ENCODE measurements at places on chromosomes 7 and 10.

DNA sequence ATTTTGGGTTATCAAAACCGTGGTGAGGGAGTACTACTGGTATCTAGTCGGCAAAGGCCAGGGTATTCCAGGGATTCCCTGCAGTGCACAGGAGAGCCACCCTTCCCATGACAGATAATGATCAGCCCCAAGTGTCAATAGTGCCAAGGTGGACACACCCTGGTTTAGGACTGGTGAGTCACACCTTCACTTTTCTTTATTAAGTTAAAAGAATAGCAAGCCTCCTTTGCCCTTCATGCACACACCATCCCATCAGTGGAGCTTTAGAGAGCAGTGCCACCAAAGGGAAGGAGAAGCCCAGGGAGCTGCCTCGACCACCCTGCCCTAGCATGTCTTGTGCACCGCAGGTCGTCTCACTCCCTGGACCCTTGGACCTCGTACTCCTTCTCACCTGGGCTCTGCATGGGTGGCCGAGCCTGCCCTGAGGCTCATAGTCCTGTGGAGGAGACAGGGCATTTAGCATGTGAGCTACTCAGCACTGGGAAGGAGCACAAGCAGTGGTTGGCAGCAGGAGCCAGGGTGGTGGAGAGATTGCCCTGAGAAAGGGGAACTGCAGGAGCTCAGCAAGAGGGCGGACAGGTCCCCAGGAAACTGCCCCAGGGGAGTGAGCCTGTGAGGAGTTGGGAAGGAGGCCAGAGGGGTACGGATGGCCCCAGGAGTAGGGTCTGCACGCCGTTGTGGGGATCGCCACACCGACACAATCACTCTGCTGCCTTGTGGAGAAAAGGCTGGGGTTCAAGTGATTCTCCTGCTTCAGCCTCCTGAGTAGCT, 17.4 kb downstream of the UBE2D4 start:
- no peak for DNase-seq

- no peak for DNase-seq
Measured at GRCh38 chr7:154577141-154577873, 425.6 kb downstream of the PAXIP1 start.

GRCh38 chr10:132724446-132724845, 61.5 kb downstream of the NKX6-2 start:
- no peak for DNase-seq

- DNase-seq = no peak
Measured at GRCh38 chr10:20492447-20492846, 404.7 kb downstream of the NEBL start.

DNA sequence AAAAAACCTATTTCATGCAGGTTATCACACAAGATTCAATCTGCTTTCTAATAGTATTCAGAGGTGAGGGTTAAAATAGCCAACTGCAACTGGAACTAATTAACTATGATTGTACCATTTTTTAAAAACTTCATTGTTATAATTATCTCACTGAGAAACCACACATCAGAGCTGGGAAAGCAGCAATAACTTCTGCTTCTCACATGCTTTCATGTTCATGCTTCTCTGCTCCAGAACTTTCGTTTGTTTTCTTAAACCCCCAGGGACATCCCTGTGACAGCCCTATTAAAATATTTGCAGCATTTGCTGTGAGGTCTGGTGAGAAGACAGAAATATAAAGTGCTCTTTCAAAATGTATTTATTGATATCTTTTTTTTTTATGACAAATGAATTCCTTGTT, 389.0 kb upstream of the SORCS1 start:
- DNase-seq = no peak

GRCh38 chr10:130136226-130137089, at the start of gene GLRX3:
Gene GLRX3, plus strand, starts transcription at chr10:130136391. Its CDS starts 30 bp downstream, at chr10:130136421.
- DNase-seq = peak; percentile 77

GRCh38 chr7:138887872-138888656, 90.1 kb upstream of the ATP6V0A4 start:
- no peak for DNase-seq

DNA sequence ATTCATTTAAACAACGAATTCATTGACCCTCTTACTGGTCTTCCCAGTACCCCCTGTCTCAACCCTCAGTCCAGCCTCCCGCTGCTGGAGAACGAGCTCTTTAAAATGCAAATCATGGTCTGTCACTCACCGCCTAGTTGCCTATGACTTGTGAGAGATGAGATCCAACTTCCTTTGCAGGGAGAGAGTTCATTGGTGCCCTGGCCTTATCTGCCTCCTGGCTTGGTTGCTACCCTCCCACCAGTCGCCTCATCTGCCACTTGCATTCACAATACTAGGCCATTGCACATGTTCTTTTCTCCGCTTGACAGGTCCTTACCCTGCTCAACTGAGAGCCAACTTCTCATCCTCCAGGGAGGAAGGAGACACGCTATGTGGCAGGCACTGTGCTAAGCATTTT, 54.0 kb upstream of the MXI1 start:
- no peak for DNase-seq

DNA sequence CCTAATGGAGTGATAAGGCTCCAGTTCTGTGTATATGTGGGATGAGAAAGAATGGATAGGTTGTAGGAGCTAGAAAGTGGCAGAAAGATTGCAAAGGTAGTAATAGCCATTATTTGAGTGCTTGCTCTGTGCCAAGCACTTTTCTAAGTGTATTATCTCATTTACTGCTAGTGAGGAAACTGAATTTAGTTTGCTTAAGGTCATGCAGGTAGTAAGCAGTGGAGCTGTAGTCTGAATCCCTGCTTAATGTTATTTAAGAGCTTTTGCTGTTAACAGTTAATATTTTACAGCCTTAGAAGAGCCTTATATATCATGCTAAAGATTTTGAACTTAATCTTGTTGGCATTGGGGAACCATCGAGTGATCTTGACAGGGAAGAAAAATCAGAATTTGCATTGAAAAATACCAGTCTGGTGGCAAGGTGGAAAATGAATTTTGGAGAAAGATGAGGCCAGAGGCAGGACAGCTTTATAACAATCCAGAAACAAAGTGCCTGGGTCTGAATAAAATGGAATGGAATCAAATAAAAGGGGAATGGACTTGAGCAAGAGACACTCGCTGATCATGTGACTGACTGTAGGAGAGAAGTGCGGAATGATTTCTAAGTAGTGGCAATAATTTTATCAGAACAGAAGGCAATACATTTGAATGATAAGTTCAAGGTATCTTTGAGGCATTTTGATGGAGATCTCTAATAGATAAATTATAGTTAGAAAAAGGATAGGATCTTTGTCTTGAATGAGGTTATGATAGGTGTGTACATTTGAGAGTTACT, 15.2 kb downstream of the CAPZA2 start:
- DNase-seq = no peak

DNA sequence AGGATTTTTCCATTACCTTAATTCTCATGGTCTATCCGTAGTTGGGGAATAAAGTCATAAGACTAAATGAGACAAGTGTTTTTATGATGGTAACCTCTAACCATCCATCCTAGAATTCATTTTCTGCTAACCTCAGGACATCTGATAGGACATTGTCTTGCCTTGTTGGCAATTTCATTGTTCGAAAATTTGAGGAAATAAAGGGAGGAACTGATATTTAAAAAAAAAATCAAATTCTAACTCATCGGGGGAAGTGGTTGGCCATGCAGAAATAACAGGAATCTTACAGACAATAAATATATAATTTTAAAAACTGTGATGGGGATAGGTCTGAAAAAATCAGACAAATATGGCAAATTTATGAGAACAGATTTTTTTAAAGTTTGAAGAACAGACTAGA, 21.7 kb upstream of the RHOBTB1 start:
- DNase-seq = no peak

- DNase-seq = peak; percentile 4
Measured at GRCh38 chr10:55746002-55746401, 615.1 kb downstream of the ZWINT start.

DNA sequence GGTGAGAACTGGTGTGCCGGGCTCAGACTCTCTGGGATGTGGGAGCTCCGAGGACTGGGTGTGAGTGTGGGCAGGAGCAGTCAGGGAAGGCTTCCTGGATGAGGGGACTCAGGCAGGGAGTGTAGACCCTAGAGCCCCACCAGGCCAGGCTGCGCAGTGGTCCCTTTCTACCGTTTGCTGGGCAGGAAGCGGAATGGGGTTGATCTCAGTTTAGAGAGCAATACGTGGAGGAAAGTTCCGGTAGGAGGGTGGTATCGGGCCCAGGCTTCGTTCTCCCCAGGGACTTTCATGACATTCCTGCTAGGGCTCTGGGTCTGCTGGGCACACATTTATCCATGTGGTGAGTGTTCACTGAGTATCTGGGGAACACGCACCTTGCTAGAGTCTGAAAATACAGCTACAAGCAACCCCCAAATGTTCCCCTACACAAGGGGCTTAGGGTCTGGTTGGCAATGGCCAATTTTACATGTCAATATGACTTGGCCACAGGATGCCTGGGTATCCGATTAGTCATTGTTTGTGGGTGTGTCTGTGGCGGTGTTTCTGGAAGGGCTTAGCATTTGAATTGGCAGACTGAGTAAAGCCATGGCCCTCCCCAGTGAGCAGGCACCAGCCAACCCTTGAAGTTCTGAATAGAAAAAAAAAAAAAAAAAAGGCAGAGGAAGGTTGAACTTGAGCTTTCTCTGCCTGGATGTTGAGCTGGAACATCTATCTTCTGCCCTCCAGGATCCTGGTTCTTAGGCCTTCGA, 20.8 kb downstream of the GHRHR start:
- DNase-seq = peak; percentile 38

DNA sequence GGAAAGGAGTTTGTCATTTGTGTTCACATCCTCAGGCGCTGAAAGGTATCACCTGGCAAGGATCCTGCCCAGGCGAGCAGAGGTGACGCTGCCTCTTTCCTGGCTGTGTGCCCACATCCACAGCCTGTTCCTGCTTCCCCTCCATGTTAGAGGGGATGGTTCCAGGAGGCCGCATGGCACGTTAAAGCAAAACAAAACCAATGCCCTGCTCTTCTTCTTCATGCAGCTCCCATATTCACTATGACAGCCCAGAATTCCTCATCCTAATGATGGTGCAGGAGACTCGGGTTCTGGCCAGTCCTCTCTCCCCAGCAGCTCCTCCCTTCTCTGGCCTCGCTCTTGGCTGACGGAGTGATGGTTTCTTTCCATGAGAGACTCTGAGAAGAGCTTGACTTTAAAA, 678.5 kb upstream of the ANKRD30A start:
- peak; percentile 0 for DNase-seq

DNA sequence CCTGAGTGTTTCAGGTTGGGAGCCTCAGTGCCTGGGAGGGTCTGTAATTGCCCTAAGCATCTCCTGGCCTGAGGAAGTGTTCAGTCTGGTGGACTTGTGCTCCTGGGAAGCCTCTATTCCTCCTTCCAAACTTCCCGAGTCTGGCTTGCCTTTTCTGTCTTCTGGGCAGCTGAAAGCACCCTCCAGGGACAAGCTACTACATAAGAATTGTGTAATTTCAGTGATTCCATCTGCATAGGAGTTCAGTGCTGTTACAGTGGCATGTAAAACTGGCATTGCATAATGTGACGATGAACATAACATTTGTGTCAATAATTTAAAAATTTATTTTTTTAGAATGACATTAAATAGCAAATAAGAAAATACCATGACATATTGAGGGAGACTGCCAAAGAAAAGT, 109.3 kb downstream of the AOAH start:
- no peak for DNase-seq

- no peak for DNase-seq
Measured at GRCh38 chr7:93736668-93737369, 153.7 kb downstream of the TFPI2 start.

GRCh38 chr10:106271237-106271636, 893.3 kb downstream of the SORCS1 start:
- DNase-seq = no peak

DNA sequence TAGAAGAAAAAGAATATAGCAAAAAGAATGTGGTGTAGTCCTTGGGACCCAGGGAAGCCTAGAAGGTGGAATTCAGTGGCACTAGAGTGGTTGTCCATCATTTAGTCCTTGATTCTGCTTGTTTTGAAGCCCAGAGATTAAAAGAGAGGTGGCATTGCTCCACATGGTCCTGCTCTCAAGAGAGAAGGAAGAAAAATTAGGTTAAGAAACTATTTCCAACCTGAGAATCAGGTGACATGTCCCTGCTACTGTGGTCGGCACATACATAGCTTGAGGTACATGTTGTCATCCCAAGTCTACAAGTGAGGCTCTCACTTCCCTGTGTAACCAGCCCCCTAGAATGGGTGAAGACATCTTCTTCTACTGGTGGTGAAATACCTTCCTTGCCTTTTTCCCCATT, at the start of gene OR9A2:
OR9A2 (minus strand) TSS at position 101 of the 400 bp plus-strand sequence; CDS start at position 101, 0 bp downstream.
- no peak for DNase-seq

DNA sequence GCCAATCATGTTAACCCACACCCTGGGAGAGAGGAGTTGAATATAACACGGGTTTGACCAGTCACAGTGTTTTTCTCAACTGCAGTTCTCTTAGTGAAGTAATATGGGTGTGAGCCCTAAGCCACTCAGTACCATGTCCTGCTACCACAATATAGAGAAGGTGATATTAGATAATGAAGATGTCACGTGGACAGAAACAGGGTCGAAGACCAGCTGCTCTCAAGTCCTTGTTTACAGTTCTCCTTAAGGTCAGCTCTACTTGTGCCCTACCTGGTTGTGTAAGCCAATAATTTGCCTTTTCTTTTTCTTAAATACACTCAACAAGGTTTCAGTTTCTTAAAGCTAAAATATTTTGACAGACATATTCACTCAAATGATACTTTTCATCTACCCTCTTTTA, 128.3 kb upstream of the POT1 start:
- no peak for DNase-seq

GRCh38 chr7:101235050-101235449, 2.6 kb downstream of the CLDN15 start:
- DNase-seq = no peak

GRCh38 chr7:116630932-116631671, 40.9 kb upstream of the MET start:
- DNase-seq = no peak

DNA sequence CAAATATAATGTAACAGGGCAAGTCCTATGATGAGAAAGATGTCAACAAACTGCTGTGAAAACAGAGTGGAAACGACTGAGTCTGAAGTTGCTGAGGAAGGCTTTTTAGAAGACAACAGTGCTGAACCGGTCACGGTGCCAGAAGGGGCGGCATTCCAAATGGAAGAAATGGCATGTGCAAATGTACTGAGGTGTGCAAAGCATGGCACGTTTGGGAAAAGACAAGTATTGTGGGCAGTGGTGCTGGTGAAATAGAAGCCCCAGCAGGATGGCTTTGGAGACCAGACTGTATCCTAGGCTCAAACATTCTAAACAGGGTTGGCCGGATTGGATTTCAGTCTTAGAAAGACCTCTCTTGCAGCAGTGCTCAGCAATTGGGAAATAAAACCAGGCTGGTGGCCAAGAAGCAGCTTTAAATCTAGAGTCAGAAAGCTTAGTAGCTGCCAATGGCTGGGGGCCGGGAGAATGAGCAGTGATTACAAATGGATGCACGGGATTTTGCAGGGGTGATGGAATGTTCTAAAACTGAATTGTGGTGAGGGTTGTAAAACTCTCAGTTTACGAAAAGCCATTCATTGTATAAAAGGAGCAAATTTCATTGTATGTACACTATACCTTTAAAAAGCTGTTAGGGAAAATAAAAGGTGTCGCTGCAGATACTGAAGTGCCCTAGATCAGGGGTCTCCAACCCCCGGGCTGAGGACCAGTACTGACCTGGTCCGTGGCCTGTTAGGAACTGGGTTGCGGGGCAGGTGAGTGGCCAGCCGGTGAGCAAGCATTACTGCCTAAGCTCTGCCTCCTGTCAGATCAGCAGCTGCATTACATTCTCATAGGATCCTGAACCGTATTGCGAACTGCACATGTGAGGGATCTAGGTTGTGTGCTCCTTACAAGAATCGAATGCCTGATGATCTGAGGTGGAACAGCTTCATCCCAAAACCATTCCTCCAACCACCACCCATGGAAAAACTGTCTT, 141.6 kb downstream of the HIBADH start:
- no peak for DNase-seq

Data from NCI-H1417 (cell line).